ENCODE measurements at places on chromosomes 16 and 17.

DNA sequence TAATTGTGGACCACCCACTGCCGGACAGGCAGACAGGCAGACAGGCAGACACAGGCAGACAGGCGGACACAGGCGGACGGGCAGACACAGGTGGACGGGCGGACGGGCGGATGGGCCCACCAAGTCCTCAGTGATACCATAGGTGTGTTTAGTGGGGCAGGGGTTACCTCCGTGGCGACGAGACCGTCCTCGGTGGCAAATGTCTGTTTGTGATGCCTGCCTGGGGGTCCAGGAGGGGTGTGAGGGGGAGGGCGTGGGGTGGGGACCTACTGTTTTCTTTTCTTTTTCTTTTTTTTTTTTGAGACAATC is 76.7 kb downstream of the RTN4RL1 start:
- DNase-seq = no peak

GRCh38 chr16:4752351-4753100 is 14.4 kb downstream of the ZNF500 start:
- DNase-seq = no peak

- no peak for DNase-seq
These were observed 183.6 kb downstream of the IRF8 start for GRCh38 chr16:86082418-86083030.

- DNase-seq = no peak
These were observed 6.5 kb upstream of the CARD14 start for GRCh38 chr17:80163336-80163735.

GRCh38 chr17:75308732-75309629 is 19.7 kb upstream of the SLC25A19 start:
- DNase-seq = no peak

DNA sequence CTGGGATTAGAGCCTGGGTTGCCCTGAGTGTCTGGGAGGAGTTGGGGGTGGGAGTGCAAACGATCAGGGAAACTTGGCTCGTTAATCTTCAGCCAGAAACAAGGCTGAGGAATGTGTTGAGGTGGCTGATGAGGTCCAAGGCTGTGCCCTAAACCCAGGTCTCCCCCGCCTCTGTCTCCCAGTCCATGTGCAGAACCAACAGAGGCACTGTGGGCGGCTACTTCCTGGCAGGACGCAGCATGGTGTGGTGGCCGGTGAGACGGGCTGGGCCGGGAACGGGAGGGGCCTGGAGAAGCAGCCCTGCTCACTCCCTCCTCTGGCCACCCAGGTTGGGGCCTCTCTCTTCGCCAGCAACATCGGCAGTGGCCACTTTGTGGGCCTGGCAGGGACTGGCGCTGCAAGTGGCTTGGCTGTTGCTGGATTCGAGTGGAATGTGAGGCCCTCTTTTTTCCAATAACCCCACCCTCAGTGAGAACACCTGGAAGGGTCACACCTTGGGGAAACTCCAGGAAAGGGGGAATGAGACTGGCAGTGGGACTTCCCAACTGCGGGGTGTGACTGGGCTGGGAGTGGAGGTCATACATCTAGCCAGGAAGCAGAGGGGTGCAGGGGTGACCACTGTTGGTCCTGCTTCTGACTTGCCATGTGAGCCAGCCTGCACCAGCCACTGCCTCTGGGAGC is 1.7 kb downstream of the SLC5A2 start:
- DNase-seq = no peak

- DNase-seq = no peak
These were observed 60.4 kb downstream of the USP43 start for GRCh38 chr17:9705745-9706144.

GRCh38 chr16:23286131-23286532 is 16.0 kb upstream of the SCNN1B start:
- DNase-seq = no peak

DNA sequence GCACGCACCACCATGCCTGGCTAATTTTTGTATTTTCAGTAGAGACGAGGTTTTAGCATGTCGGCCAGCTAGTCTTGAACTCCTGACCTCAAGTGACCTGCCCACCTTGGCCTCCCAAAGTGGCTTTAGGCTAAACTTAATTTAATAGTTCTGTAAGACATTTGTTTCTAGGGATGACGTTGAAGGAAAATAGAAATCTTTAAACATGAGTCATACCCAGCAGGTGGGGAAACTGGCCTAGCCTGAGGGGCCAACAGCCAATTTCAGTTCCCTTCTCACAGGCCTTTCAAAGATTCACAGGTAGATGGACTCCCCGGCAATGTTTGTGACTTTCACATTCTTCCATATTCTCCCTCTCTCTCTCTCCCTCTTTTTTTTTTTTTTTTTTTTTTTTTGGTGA is 18.1 kb upstream of the ITPRIPL2 start:
- DNase-seq = no peak

DNA sequence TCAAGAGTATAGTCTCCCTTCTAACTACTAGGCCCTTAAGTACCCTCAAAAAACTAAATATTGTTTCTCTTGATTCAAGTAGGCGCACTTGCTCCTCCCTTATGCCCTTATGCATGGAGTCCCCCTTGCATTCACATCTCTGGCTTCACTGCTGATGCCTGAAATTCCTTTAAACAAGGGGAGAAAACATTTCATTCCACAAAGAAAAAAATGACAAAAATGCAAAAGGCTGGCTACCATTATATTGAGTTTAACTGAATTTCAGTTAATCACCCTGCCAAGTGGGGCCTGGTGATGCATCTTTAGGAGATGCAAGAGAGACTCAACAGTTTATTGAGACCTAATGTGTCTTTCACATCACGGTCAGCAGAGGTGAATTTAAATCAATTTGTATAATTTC is 35.6 kb downstream of the CRLF3 start:
- no peak for DNase-seq

- DNase-seq = no peak
These were observed 20.1 kb upstream of the SLC46A1 start for GRCh38 chr17:28426081-28426519.

DNA sequence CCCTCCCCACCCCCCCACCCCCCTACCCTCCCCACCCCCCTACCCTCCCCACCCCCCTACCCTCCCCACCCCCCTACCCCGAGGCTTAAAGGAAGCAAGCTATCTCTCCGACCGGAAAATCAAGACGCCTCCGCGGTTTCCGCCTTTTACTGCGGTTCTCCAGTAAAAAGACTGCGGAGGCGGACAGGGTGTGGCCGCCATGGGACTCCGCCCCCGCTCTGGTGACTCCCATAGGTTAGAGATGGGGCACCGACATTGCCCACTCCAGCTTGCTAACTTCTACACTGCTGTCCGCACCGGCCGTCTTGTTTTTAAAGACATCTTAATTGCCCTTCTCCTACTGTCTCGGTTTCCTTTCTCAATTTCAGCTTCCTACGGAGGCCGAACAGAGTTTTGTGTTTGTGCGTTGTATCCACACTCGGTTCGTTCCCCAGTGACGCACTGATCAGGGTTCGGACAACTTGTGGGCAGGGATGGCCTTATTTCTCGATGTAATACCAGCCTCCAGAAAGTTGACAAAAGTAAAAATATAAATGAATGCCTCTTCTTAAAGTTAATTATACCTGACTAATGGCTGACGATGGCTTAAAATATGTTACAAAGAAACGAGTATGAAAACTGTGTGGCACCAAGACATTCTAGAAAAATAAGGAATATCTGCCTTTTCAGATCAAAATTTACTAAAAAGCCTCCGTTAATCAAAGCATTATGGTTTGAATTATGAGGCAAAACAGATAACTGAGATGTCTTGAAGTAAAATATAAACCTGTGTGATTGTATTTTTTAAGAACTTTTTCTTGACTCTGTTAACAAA is 1.1 kb upstream of the ZNF200 start:
- peak; percentile 24 for DNase-seq

GRCh38 chr17:67588326-67588725 is 129.4 kb upstream of the NOL11 start:
- no peak for DNase-seq

DNA sequence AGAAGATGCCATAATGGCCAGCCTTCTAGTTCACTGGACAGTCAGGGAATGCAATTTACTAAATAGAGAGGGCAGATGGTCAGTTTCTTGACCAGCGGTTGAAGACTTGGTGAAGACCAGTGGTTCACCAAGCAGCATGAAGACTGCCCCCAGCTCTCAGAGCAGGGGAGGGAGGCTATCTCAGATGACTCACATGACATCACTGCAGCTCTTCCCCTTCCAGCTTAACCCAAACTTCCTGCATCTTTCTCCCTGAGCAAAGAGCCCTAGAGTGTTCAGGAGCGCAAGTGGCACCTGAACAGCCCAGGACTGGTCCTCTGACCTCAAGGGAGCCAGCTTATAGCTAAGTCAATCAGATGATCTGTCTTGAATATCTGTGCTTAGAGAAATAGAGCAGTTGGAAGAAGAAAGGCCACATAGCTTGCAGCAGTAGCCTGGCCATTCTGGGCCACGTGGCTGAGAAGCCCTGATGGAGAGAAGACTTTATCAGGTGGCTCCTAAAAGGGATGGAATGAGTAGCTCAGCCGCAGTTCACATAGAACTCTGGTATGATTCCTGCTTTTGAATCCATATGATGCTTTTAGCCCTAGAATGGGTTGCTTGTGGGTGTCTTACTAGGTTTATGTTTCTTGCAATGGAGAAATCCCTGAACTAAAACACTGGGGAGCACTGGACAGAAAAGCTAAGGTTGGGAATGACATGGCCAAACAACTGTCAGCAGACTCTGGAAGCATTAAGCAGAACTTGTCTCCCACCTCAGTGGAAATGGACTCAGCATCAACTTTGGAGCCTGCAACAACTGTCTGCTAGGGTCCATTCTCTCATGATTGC is 392.1 kb upstream of the CCL2 start:
- DNase-seq = no peak

GRCh38 chr17:30519707-30520106 is 42.5 kb downstream of the GOSR1 start:
- DNase-seq = no peak

- no peak for DNase-seq
These were observed 1.4 kb downstream of the TENT4B start for GRCh38 chr16:50154420-50154950.

DNA sequence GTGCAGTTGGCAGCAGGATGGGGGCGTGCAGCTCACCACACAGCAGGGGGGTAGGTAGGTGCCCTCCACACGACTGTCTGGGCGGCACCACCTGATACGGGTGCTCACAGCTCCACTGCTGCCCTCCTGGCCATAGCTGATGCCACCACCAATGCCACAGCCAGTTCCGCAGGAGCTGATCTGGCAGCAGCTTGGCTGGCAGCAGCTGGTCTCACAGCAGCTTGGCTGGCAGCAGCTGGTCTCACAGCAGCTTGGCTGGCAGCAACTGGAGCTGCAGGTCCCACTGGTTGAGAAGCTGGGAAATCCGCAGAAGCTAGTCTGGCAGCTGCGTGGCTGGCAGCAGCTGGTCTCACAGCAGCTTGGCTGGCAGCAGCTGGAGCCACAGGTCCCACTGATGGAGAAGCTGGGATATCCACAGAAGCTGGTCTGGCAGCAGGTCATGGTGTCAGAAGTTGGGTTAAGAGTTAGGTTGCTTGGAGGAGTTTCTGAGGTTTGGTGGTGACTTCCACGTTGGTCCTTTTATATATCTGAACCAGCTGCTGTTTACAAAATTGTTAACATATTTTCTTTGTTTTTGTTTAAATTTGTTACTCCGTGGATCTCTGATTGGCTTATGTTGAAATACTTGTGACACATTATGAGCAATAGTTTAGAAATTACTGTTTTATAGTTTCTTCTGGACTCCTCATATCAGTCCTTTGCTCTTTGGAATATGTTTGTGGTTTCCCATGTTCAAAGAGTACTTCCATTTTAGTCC is at the start of gene KRTAP1-5:
Gene KRTAP1-5, minus strand, starts transcription at position 494 of the 757 bp plus-strand sequence. Its CDS starts 53 bp downstream, at position 441.
- DNase-seq = no peak

DNA sequence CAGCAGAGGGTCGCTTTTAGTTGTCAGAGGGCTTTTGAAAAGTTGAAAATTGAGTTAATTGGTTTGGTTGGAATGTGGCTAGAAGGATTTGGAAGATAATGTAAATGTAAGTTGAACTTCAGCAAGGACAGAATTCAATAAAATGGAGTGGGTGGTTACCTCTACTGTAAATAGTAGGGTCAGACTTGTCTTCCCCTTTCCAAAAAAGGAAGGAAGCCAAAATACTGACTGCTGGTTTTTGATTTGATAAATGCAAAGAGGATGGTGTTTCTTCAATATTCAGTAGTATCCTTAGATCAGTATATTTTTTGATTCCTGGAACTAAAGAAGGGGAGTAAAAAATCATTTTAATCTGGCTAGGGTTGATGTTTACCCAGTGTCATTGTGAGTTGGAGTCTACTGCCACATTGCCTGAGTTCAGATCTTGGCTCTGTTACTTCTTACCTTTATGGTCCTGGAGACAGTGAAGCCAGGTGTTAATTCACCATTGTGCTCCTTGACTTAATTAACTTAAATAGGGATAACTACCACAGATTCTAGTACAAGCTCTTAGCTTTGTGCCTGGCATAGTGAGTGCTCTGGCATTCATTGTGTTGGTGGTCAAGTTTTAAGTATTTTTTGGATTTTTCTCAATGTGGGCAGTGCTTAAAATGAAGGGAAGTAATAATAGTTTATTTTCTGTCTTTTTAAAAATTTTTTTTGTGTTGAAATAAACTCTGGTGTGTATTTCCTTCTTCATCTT is 4.4 kb downstream of the HAPSTR1 start:
- no peak for DNase-seq

DNA sequence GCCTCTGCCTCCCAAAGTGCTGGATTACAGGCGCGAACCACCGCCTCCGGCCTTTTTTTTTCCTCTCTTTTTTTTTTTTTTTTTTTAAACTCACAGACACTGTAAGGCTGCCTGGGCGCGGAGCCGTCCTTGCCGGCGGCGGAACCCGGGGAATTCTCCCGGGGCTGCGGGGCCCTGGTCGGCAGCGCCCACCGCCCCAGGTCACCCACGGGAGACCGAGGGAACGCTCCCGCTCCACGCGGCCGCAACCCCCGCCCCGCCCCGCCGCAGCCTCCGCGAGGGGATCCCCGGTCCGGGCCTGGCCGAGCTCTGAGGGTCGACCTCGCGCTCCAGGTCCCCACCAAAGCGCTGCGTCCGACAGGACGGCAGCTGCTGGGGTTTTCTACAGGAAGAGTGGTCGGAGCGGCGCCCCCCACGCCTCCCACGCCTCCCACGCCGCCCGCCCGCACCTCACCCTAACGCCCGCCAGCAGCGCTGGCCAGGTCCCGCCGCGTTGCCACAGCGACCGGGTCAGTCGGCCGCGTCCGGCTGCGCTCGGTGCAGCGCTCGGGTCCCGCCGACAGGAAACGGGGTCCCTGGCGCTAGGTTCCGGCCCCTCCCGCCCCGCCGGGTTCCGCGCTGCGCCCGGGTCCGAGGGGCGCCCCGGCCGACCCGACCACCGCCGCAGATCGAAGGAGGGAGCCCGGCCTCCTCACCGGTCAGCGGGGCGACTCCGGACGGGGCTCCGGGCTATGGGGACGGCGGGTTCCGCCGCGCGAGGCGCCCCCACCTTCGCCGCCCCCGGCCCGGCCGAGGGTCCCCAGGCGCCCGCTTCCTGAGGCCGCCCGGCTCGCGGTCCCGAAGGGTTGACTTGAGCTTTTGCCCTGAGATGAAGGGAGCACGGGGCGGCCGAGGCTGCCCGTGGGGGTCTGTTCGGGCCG is at the start of gene CCDC57:
Gene CCDC57, minus strand, starts transcription at position 512 of the 920 bp plus-strand sequence. CDS start 10,898 bp downstream, outside the sequence.
- peak; percentile 64 for DNase-seq

- no peak for DNase-seq
These were observed at the start of gene DERL2 for GRCh38 chr17:5485270-5486205. Gene DERL2 (minus strand): TSS chr17:5486178. CDS start chr17:5486161, 17 bp downstream.

Measured in stimulated activated CD8-positive, alpha-beta memory T cell treated with anti-CD3 and anti-CD28 coated beads, Interleukin-15, amount 100 ng/mL, for 4 hours (primary cell).